Cerebellar nuclear complex (tissue), 1 donor: ENCODE measurements at places on chromosomes 11 and 22.

DNA sequence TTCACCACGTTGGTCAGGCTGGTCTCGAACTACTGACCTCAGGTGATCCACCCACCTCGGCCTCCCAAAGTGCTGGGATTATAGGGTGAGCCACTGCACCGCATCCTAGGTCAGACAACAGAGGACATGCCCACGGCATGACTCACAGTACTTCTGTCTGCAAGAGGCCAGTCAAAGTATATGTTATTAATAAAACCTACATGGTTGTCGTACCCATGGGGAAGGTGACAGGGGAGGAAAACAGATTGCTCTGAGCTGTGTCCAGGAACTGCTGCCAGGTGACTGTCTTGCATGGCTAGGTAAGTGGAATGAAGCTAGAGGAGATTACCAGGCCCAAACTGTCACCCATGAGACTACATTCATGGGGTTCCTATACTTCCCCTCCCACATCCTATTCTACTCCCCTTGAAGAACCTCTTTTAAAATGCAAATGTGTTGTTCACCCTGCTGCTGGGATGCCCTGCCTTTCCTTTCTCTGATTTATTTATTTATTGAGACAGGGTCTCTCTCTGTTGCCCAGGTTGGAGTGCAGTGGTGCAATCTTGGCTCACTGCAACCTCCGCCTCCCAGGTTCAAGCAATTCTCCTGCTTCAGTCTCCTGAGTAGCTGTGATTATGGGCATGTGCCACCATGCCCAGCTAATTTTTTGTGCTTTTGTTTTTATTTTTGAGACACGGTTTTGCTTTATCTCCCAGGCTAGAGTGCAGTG lies 2.0 kb upstream of the NLRX1 start:
- peak; percentile 3 for DNase-seq

- no peak for DNase-seq
Measured at GRCh38 chr11:32960553-32961164, 55.0 kb upstream of the DEPDC7 start.

DNA sequence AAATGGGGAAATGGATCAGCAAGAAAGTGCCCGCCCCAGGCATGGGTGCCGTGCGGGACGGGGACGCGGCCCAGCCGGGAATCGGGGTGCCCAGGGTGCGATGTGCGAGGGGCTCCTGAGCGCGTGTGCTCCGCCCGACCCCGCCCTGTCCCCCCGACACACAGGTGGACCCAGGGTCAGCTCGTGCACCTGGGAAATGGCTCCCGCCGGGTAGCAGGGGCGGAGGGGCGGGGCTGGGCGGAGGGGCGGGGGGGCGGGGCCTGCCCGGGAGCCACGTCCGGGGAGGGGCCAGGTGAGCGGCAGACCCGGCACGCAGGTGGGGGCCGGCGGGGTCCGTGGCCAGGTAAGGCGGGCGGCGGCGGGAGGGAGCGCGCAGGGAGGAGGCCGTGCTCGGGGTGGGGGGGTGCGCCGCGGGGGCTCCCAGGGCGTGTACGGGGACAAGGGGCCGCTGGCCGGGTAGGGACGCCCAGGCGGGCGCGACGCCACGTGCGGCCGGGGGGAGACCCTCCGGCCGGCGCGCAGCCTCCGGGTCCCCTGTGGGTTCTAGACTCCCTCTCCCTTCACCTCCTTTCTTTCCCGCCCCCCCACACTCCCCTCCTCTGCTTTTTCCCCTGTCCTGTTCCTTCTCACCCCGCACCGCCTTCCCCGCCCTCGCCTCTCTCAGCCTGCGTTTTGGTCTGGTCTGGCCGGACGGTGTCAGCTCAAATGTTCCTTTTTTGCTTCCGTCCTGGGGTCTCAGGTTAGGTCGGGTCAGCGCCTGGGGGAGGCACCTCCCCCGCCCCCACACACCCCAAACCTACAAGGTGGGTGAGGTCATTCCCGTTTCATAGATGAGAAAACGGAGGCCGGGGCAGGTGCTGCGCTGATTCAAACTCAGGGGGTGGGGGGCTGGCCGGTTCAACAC lies at the start of gene ARHGAP8:
Gene ARHGAP8, plus strand, starts transcription at position 291 of the 904 bp plus-strand sequence. CDS start 33,953 bp downstream, outside the sequence.
- DNase-seq = no peak

- no peak for DNase-seq
Measured at GRCh38 chr11:94673951-94674491, 94.1 kb upstream of the AMOTL1 start.

DNA sequence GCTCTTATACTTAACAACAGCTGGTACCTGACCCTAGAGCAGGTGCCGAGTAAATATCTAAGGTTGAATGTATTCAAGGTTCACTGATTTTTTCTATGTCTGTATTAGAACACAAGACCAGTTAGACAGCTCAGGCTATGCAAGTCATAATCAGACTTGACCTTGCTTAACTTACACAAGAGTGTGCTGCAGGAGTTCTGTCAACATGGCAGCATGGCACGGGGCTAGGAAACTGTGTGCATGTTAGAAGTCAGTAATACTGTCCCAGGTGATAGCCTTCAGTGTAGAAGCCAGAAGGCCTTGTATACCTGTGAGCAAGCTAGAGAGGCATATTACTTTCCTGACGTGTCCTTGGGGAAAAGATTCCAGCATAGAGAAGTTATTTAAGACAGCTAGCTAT lies 253.1 kb downstream of the FAT3 start:
- no peak for DNase-seq

DNA sequence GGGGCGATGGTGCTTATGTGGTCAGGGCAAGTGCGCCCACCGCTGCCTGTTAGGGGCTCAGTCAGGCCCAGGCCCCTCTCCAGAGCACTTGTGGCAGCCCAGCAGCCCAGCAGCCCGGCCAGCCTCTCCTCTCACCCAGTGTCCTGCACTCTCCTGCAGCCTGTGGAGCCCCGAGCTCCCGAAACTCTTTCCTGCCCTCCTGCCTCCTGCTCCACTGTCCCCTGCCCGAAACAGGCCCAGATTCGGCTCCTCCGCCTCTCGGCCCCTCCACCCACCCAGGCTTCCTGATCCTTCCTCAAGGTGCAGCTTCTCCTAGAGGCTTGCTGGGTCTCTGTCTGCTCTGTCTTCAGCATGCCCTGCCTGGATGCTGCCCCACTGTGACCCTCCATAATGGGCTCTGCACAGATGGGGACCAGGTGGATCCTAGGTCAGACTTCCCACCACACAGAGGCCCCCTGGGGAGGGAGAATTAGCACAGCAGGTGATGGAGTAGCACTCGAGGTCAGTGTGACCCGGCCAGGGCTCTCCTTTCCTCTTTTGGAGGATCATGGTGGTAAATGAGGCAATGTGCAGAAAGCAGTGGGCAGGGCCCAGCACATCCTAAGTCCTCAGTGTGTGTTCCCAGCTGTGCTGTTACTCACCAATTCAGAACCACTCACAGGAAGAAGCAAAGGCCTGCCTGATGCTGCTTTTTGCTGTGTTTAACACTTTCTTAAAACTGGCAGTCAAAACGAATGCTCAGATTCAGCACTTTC lies 18.6 kb upstream of the NAP1L4 start:
- no peak for DNase-seq

DNA sequence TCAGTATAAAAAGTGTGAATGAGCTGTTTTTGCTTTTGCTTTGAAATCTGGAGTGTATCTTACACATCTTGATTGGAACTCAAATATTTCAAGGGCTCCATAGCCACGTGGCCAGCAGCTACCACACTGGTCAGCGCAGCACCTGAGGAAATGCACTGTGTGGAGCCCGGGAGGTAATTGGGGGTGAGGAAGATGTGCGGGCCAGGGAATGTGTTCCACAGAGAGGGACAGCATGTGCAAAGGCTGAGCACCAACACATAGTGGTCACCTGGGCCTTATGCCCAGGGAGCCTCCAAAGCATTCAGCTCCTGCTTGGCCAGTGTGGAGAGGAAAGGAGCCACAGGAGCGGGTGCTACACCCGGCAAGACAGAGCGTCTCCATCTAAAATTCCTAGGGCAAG lies 20.8 kb downstream of the RELT start:
- DNase-seq = no peak

GRCh38 chr11:24496736-24497725 lies at the start of gene LUZP2:
Gene LUZP2 (plus strand): TSS chr11:24497053.
- DNase-seq = no peak

- no peak for DNase-seq
Measured at GRCh38 chr11:130666781-130667251, 218.4 kb downstream of the ADAMTS15 start.

DNA sequence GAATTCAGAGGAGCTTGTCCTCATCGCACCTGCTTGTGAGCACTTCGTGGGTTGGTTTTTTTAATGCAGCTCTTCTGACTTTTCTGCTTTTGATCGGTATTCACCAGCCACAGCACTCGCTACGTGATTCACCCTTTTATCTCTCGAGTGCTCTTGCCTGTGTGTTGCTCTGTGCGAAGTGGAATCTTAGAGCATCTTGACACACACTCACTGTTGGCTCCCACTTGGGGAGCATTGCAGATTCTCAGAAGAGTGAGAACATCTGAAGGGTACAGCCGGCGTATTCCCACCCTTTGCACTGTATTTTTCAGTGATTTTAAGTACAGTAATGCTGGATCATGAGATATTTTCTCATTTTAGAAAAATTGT lies 10.9 kb downstream of the TNNT3 start:
- no peak for DNase-seq

DNA sequence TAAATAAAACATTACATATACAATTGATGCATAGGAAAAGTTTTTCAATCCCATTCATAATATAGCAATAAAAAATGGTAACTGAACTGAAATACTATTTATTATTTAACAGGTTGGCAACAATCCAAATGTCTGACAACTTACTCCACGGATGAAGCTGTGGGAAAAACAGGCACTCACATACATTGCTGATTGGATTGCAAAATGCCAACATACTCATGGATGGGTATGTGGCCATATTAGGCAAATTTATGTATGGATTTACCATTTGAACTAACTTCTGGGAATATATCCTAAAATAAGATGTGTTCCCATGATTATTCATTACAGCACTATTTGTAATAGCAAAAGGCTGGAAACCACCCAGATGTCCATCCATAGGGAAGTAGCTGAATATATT lies 3.2 kb upstream of the BIRC2 start:
- DNase-seq = no peak

GRCh38 chr11:125084057-125084416 lies 20.9 kb downstream of the SLC37A2 start:
- DNase-seq = no peak

DNA sequence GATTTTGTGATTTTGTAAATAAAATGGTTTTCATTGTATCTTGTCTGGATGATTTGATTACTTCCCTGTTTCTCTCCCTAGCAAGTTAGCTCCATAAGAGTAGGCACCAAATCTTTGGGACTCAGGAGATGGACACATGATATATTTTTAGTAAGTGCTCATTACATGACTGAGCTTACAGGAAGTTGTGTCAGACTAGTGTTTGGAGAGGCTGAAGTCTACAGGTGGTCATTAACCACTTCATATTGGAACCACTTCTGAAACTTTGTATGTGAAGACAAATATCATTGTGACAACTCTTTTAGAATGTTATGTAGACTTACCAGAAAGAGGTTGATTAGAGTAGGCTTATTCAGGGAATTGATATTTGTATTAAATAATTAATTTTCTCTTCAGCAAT lies 19.1 kb downstream of the ARHGAP42 start:
- DNase-seq = no peak

GRCh38 chr22:25485626-25486545 lies 78.6 kb upstream of the GRK3 start:
- no peak for DNase-seq

DNA sequence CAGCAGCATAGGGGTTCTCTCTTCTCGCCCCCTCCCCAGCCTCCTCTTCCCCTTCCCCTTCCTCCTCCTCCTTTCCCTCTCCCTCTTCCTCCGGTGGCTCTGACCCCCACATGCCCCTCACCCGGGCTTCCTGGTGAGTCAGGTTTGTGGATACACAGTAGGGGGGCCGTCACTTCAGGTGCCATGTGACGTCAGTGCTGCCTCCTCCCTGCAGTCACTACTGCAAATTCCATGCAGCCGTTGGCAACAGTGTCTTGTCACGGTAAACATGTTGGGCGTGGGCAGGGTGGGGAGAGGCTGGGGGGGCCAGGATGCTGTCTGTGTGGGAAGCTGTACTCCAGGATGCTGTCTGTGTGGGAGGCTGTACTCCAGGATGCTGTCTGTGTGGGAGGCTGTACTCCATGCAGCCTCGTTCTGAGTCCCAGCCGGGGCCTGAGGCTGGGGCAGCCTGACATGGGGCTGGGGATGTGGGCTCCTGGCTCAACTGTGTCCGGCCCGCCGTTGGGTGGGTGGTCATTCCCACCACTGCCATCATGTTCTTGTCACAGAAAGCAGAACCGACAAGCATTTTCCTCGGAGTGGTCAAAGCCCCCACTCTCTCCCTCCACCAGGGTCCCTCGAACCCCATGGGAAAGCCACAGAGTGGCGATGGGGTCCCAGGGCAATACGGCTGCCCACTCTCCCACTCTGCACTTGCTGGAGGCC lies 2.4 kb upstream of the MUC2 start:
- no peak for DNase-seq

DNA sequence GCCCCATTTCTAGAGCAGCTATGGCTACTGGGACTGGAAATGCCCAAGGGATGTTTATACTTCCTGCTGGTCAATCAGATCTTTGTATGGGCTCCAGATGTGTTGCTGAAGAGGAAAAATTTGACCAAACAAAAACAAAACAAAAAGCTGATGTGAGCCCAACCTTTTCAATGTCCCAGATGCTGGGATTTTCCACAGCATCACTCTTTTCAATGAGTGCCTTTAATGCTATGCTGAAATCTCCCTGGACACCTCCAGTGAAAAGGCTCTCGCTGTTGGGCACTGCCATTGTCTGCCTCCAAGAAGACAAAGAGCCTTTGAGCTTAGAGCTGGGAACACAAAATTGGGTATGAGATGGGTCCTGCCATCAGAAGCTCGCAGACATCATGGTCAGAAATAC lies 671.9 kb downstream of the NTM start:
- DNase-seq = no peak

DNA sequence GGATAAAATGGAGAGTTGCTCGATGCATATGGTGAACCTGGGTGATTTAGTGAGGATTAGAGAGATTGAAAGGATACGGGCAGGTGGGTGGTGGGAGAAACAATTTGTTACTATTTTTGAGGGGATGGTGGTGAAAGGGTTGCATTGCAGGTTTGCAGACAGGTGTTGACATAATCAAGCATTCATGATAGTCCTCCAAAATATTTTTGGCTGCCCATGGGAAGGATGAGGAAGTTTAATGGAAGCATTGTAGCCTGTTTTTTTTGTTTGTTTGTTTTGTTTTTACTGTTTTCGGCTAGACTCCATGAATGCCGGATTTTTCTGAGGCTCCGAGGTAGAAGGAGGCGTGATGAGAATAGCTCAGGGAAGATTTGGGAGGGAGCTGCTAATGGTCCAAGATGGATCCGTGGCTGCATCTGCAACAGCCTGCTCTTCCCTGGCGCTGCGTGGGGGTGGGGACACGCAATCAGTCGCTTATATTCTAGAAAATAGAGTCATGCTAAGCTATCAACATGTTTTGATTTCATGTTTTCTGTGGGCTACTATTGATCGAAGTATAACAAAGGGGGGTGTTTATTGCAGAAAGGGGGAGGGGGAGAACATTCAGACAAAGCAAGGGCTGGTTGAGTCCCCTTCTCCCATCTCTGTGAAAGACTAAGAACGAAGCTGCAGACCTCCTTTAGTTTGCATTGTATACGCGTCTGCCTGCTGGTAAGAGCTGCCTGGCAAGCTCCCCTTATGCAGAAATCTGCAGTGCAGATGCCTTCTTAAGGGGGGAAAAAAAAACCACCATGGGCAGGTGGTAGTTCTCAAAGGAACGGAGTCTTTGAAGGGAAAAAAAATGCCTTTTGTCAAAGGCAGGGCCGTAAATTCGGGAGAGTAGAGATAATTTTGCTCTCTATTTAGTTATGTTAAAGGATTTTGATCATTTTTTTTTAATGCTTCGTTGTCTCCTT lies 1.0 kb downstream of the RTN3 start:
- no peak for DNase-seq
